Skin of body (tissue), 3 donors: ENCODE measurements at places on chromosomes 3 and 15. TPM values are rescaled to one million over a fixed set of nuclear protein-coding genes. Genes with fewer than 3 reads are reported as not detected.

The TEX9 gene
- 12.2 TPM for total RNA-seq

The POLQ gene
- total RNA-seq, result 3.7 TPM

The ASB14 gene
- 0.10 TPM for total RNA-seq

The DLEC1 gene
- 0.49 TPM for total RNA-seq

The SLC28A1 gene
- total RNA-seq, result not detected

The CLSTN2 gene
- 2.9 TPM for total RNA-seq

The ACAA1 gene
- total RNA-seq, result 47.8 TPM

The MYO5C gene
- 8.0 TPM for total RNA-seq

The GRIP2 gene
- 2.4 TPM for total RNA-seq

The ROBO2 gene
- total RNA-seq, result 42.3 TPM

The B3GALNT1 gene
- total RNA-seq, result 19.2 TPM

The P2RY13 gene
- total RNA-seq, result 3.0 TPM

The RAB7A gene
- total RNA-seq, result 58.6 TPM
